Smooth muscle cell of the pulmonary artery (primary cell): ENCODE measurements at places on chromosomes 2 and 18. TPM values are rescaled to one million over a fixed set of nuclear protein-coding genes. Genes with fewer than 3 reads are reported as not detected.

Gene ABCB6
- 69.9 and 77.9 TPM in 2 replicates for total RNA-seq

Gene CTAGE1
- 0.07 TPM in 1 of 2 replicates, not detected in the other for total RNA-seq

Gene ICOS
- 0.07 TPM in 1 of 2 replicates, not detected in the other for total RNA-seq

Gene SEPTIN2
- total RNA-seq: 452 and 457 TPM in 2 replicates

Gene CNTNAP5
- not detected in 2 replicates for total RNA-seq

Gene TP53I3
- total RNA-seq: 16.8 and 25.8 TPM in 2 replicates

Gene PDE1A
- 9.7 and 108 TPM in 2 replicates for total RNA-seq

Gene C2orf92
- total RNA-seq: 2.5 and 2.9 TPM in 2 replicates

Gene CEP76
- 7.2 and 8.8 TPM in 2 replicates for total RNA-seq

Gene C2orf81
- total RNA-seq: 1.2 and 3.5 TPM in 2 replicates

Gene TMEM163
- total RNA-seq: 0.13 and 0.76 TPM in 2 replicates

Gene CYS1
- 1.6 and 2.6 TPM in 2 replicates for total RNA-seq

Gene TCF23
- total RNA-seq: not detected in 2 replicates

Gene FHOD3
- total RNA-seq: 7.0 and 8.8 TPM in 2 replicates

Gene CCDC142
- total RNA-seq: 24.4 and 28.1 TPM in 2 replicates

Gene CCDC74B
- total RNA-seq: 5.0 TPM in 2 replicates
